CD8-positive, alpha-beta memory T cell (primary cell): ENCODE measurements at places on chromosomes 2 and 18. TPM values are rescaled to one million over a fixed set of nuclear protein-coding genes. Genes with fewer than 3 reads are reported as not detected.

The ATAD2B gene
- 16.8 TPM for total RNA-seq

DNA sequence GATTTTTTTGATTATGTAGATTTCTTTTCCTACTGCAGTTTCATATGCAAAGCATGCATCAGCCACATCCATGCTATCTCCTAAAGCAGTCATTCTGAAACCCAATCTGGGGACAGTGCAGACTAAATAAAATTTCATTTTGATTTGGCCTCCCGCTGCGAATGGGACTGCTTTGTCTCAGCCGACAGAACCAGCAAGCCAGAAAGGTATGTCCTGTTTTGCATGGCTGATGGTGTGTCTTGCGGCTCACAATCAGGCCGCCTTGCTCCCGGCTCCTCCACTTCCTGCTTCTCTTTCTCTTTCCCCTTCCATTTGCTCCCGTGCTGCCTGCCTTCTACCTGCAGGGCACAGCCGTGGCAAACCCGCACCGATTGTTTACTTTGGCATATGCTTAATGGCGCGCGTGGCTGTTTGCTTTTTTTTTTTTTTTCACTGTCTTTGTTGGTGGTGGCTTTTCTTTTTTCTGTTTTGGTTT, 419.6 kb upstream of the POU3F3 start:
- H3K4me3 ChIP-seq = no peak overlapping the region
- H3K27me3 ChIP-seq = no peaks in the 10 kb centered on the region
- no peaks in the 10 kb centered on the region for H3K4me1 ChIP-seq
- DNase-seq = no peak
- H3K36me3 ChIP-seq = no peaks in the 10 kb centered on the region

DNA sequence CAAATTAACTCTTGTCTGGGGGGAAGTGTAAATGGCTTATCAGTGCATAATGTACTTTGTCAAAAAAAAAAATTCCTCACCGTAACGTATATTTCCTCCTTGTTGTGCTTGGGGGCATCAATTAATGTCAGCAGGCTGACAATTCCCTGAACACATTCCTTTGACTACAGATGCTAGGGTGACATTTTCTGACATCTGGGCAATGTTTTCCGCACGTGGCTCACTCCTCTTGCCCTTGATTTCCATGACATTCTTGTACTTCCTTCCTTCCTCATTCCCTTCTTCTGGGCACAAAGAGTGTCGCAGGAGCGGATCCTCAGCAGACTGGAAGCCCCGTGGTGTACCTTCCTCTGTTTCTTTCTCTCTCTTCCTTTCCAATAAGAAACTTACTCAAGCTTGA, 173.7 kb downstream of the SP3 start:
- no peak for DNase-seq
- H3K36me3 ChIP-seq = no peaks in the 10 kb centered on the region
- H3K27ac ChIP-seq = no peak overlapping the region
- H3K4me1 ChIP-seq = no peaks in the 10 kb centered on the region
- H3K27me3 ChIP-seq = no peaks in the 10 kb centered on the region

- H3K27ac ChIP-seq = no peak overlapping the region
- H3K27me3 ChIP-seq = no peaks in the 10 kb centered on the region
- H3K36me3 ChIP-seq = no peaks in the 10 kb centered on the region
- no peak overlapping the region for H3K4me3 ChIP-seq
These were observed 4.2 kb upstream of the IL1R1 start for GRCh38 chr2:102138331-102138730.

DNA sequence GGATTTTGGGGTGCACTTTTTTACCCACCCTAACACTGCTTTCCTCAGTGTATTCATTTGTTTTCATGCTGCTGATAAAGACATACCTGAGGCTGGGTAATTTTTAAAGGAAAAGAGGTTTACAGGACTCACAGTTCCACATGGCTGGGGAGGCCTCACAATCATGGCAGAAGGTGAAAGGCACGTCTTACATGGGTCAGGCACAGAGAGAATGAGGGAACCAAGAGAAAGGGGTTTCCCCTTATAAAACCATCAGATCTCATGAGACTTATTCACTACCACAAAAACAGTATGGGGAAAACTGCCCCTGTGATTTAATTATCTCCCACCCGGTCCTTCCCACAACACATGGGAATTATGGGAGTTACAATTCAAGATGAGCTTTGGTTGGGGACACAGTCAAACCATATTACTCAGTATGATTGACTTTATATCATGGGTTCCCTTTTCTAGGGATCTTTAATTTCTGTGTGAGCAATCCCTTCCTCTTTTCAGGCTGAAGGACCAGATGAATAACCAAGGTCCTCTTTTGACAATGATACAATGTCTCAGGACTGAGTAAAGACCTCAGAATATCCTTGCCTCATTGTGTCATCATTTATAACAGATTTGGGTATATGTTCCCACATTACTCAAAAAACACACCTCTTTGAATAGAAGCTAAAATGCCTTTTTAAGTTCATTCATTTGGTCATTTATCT, 100.1 kb upstream of the TRIB2 start:
- DNase-seq = no peak
- no peaks in the 10 kb centered on the region for H3K27me3 ChIP-seq
- no peaks in the 10 kb centered on the region for H3K36me3 ChIP-seq
- no peak overlapping the region for H3K4me3 ChIP-seq
- no peaks in the 10 kb centered on the region for H3K4me1 ChIP-seq
